ENCODE measurements at places on chromosomes 1 and 21.

DNA sequence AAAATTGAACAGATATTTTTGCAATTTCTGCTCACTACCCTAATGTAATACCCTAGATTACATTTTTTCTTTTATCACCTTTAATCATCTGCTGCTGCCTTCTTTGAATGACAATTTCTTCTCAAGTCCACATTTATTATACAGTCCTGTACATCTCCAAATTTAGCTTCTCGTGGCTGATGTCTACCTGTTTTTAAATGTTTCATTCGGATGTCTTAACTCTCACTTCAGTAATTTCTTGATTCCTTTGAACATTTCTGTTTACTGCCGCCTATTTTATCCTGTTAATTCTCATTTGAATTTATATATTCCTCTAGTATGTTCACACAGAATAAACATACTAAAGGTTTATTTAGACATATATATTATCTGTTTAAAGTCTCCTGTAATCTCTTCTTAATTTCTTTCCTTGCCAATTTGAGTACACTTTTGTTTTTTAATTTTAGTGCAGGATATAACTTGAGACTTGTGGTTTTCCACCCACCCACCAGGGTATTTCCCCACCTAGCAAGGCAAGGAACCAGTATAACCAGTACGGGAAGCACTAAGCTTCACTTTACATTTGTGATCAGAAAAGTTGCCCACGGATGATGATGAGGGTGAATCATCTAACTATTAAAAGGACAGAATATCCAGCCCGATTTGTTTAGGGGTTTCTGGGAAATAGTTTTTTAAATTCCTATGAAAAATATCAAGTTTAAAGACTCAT is 12.7 kb downstream of the INSL5 start:
- DNase-seq: peak; percentile 67

- no peak for DNase-seq
These were observed 62.8 kb upstream of the COL11A1 start for GRCh38 chr1:103171041-103171590.

GRCh38 chr1:79235301-79236002 is 228.9 kb upstream of the ADGRL4 start:
- no peak for DNase-seq

- no peak for DNase-seq
These were observed 52.9 kb downstream of the LRRIQ3 start for GRCh38 chr1:74145086-74145485.

- no peak for DNase-seq
These were observed 13.0 kb downstream of the EDARADD start for GRCh38 chr1:236407059-236407458.

GRCh38 chr1:152786077-152786476 is at the start of gene LCE1E:
Gene LCE1E, plus strand, starts transcription at chr1:152786257. Its CDS starts 1,043 bp downstream, at chr1:152787300.
- no peak for DNase-seq

GRCh38 chr1:3581296-3582036 is 29.8 kb downstream of the MEGF6 start:
- no peak for DNase-seq

DNA sequence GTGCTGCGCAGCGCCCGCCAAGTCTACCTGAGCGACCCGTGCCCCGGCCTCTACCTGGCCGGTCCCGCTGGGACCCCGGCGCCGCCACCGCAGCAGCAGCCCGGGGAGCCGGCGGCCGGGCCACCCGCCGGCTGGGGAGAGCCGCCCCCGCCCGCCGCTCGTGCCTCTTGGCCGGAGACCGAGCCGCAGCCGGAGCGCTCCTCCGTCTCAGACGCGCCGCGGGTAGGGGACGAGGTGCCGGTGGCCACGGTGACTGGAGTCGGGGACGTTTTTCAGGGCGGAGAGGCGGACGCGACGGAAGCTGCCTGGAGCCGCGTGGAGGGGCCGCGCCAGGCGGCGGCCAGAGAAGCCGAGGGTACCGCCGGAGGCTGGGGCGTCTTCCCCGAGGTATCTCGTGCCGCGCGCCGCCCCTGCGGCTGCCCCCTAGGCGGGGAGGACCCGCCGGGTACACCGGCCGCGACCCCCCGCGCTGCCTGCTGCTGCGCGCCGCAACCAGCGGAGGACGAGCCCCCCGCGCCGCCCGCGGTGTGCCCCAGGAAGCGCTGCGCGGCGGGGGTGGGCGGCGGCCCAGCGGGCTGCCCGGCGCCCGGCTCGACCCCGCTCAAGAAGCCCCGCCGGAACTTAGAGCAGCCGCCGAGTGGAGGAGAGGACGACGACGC is 646 bp downstream of the IER5 start:
- peak; percentile 35 for DNase-seq

DNA sequence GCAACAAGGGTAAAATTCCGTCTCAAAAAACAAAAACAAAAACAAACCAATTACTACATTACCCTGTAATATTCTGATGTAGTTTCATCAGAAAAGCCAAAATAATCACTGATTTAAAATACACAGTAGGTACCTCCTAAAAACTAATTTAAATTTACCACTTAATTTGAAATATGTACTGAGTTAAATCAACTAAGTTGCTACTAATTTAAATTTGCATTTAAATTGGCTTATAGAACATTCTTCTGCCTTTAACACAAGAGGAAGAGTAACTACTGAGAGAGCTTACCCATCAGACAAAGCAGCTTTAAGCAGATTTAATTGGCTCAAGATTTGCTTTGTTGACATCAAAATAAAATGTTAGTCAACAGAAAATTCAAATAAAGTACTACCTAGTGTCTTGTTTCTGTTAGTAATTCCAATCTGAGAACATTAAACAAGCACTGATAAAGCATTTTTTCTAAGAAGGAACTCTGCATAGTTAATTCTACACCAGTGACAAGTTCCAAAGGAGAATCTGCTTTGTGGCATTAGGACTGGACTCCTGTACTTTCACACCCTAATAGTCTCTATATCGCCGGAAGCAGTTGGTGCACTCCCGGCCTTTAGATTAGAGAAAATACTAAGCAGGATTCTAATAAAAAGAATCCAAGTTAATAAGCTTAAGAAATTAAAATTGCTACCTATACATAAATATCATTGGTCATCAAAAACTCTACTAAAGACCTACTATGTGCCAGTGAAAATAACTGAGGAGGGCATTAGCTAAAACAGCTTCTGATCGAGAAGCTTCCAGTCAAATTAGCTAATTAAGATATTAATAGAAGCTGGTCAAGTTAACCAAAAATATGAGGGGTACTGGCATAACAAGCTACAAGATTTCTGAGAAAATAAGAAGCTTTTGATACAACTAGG is 8.4 kb downstream of the LUZP1 start:
- DNase-seq: no peak

- no peak for DNase-seq
These were observed 63.3 kb upstream of the LRRC8D start for GRCh38 chr1:89757532-89757931.

GRCh38 chr1:12031039-12031980 is 12.0 kb downstream of the MIIP start:
- DNase-seq: peak; percentile 39

GRCh38 chr1:14217384-14217783 is 381.1 kb upstream of the KAZN start:
- no peak for DNase-seq

GRCh38 chr1:233485385-233485784 is 128.5 kb upstream of the KCNK1 start:
- DNase-seq: no peak

- no peak for DNase-seq
These were observed 1093.6 kb upstream of the B3GALT2 start for GRCh38 chr1:194279975-194280374.

DNA sequence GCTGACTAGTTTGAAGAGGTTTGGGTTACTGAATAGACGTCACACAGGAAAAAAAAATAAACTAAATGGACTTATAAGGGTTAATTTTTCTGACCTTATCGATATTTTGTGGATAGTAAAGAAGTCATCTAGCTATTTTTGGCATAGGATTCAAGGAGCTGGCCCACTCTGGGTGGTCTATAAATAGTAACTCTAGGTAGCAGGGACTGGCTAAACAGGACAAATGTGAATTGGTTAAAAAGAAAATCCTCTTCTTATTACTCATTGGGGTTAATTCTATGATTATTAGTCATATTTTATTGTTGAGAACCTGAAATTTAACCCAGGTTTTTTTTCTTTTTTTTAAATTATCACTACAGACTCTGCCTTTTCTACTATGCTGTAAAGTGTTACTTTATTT is 61.7 kb downstream of the ATF6 start:
- DNase-seq: no peak

- DNase-seq: no peak
These were observed 31.1 kb upstream of the PDE9A start for GRCh38 chr21:42622284-42622683.

DNA sequence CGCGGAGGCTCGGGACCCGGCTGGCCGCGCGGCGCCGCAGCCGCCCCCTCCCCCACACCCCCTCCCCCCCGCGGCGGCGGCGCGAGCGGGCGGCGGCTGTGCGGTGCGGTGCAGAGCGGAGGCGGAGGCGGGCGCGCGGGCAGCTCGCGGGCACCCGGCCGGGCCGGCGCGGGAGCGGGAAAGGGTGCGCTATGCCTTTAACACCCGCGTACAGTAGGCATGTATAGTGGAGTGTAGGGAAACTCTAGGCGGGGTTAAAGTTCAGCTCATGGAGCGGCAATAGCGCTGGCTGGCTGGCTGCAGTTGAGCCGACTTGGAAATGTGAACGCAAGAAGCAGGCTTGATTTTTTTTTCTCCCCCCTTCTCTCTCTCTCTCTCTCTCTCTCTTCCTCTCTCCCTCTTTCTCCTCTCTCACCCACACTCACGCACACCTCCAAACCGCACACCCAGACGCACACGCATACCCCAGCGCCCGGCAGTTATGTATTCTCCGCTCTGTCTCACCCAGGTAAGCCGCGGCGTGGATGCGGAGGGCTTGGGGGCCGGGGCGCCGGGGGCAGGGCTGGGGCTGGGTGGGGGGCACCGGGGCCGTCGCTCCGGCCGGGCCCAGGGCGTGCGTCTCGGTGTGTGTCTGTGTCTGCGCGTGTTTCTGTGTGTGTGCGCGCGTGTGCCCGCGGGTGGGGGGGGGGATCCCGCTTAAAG is at the start of gene NFIA:
Gene NFIA, plus strand, starts transcription at position 251 of the 702 bp plus-strand sequence.
- peak; percentile 34 for DNase-seq

GRCh38 chr1:178684542-178685000 is 40.5 kb upstream of the RALGPS2 start:
- DNase-seq: no peak

GRCh38 chr1:156508205-156508954 is 7.8 kb upstream of the MEF2D start:
- no peak for DNase-seq

GRCh38 chr21:41612674-41613532 is 104.9 kb upstream of the TMPRSS2 start:
- DNase-seq: no peak

DNA sequence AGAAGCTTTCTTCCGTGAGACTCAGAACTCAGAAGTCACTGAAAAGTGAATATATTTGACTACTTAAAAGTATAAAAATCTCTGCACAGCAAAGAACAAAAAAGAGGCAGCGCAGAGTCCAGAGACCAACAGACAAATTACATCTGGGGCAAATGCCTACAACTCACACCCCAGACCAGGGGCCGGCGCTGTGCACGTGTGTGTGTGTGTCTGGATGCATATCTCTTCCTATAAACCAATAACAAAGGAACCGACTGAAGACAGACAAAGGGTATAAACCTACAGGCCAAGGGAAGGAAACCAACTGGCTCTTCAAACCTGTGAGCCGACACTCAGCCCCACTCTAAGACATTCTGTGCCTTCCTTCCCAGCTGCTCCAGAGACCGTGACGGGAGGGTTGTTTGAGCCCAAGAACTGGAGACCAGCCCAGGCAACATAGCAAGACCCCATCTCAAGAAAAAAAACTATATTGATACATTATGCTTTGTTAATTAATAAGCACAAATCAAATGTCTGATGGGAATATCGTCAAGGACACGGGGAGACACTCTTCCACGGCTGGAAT is 18.8 kb downstream of the WNT9A start:
- no peak for DNase-seq

- DNase-seq: no peak
These were observed 106.8 kb downstream of the NTNG1 start for GRCh38 chr1:107247679-107248078.

DNA sequence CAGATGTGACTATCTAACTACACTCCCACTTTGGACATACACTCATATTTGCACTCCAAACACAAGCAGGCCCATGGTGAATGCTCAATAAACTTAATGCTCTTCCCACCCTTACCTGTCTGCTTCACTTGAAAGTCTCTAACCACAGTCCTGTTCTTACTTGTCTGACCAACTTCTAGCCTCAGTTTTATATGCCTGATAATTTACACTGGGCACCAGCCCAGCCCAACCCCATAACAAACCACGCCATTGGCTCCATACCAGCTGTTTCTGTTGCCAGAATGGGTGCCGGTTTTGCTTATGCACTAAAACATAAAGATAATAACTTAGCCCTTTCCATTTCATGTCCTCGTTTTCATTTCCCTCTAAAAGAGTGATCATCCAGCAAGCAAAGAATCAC is 395.4 kb downstream of the NTNG1 start:
- DNase-seq: no peak

GRCh38 chr1:183932412-183932811 is 105.1 kb downstream of the COLGALT2 start:
- DNase-seq: no peak

DNA sequence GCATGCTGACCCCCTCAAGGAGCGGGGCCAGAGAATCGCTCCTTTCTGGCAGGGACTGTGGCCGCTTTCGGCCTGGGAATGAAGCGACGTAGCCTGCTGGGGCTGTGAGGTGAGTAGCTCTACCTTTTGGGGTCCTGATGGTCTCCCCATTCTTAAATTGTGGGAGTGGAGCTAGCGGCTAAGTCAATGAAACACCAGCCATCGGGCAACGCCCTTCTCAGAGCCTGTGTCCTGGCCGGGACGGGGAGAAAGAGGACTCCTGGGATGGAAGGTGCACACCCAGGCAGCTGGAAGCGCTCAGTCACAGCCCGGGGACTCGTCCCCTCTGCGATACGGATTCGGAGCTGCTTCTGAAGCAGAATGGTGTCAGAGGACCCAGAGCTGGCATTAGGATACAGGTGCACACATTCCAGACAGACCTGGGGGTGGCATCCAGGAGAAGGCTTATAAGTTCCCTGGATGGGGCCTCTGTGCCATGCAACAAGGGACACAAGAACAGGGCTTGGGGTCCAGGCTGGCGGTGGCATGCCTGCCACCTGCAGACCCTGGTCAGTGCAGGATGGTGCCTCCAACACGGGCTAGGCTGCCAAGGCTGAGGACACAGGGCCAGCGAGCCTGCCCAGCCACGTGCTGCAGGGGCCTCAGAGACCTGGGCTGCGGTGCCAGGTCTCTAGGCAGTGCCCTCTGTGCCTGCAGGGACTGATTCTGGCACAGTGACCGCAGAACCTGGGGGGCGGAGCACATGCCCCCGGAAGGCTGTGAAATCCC is 945 bp upstream of the WNT9A start:
- DNase-seq: no peak
